Cortex of kidney (tissue), 1 donor: ENCODE measurements at places on chromosomes 11 and 22.

GRCh38 chr11:64866173-64866491 lies 12.3 kb downstream of the EHD1 start:
- DNase-seq: no peak

DNA sequence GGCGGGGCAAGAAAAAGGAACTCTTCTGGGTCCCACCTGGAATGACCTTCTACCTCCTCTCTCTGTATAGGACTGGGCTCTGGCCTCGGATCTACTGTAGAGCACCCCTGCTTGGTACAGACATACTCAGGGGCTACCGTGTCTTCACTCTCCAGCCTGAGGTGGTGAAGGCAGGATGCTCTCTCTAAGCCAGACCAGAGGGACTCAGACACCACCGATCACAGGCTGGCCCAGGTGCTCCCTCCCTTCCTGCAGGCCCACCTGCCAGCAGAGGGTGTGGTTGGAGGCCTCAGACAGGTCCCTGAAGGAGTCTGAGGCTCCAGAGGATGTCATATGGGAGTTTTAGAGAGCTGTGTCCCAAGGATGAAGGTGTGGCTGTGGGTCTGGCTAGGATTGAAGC lies 4.1 kb downstream of the NHERF4 start:
- no peak for DNase-seq

GRCh38 chr11:2317354-2318050 lies 15.7 kb downstream of the TSPAN32 start:
- no peak for DNase-seq

- no peak for DNase-seq
Observed at GRCh38 chr22:46681010-46681409, 57.0 kb downstream of the CERK start.

DNA sequence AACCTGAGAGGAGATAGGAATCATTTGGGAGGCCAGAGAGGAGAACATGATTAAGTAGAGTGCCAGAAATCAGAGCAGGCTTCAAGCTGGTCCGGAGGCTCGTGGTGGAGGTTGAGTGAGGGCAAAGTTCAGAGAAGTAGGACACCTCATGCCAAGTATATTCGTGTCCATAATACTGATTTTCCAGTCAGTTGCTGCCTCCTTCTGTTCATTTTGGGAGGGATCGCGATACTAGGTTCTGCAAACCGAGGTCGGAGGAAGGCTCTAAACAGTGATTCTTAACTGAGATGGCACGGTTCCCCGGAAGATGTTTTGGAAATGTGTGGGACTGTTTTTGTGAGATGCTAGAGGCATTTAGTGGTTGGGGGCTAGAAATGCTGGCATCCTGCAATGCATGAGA lies 13.6 kb upstream of the CD3E start:
- no peak for DNase-seq

DNA sequence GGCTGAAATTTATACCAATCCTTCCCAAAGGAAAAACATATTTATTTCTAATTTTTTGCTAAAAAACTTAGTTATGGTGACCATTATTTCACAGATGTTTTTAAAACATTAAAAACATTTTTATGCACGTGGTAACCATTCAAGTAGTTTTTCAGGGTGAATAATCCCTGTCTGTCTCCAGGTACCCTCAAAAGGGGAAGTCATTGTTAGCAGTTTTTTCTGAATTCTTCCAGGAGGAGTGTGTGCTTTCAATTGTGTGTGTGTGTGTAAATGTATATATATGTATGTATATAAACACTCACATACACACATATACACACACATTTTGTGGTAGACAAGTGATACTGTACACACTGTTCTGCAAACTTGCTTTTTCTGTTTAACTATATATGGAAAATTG lies 43.9 kb downstream of the MIAT start:
- DNase-seq: no peak

DNA sequence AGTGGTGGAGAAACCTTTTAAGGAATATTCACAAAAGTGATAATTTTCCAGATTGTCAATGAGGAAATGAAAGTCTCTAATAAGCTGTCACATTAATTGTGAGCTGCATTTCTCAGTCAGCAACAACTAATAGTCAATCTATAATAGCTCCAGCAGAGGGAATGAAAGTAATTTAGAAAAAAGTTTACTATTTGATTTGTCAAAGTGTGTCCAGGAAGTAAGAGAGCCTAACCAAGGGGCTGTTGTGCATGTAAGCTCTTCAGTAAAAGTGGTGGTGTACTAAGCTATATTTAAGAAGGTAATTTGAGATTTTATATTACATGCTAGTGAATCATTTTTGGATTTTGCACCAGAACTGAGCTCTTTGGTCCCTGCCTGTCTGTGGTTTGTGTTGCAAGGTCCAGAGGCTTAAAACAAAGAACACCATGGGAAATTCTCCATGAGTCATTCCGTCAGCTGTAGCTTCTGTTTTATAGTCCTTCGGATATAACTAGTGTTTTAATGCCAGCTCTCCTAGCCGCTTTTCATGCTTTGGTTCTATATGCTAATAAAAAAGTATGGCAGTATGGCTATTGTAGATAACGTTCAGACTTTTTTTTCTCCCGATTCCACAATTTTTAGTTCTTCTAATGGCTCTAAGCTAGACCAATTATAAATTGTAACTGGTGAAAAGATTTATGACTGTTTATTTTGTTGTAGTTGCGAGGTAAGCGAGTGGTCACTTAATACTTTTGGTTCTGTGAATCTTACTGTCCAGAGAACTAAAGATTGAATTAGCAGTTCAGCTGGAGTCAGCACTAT lies 64.6 kb downstream of the ARHGEF12 start:
- no peak for DNase-seq

GRCh38 chr11:115610908-115611307 lies 106.7 kb upstream of the CADM1 start:
- DNase-seq: no peak

- no peak for DNase-seq
Observed at GRCh38 chr22:25281675-25282345, 62.4 kb downstream of the CRYBB2 start.

- no peak for DNase-seq
Observed at GRCh38 chr11:92556431-92556830, 331.8 kb downstream of the FAT3 start.

GRCh38 chr11:72370201-72370600 lies 64.1 kb downstream of the CLPB start:
- no peak for DNase-seq

DNA sequence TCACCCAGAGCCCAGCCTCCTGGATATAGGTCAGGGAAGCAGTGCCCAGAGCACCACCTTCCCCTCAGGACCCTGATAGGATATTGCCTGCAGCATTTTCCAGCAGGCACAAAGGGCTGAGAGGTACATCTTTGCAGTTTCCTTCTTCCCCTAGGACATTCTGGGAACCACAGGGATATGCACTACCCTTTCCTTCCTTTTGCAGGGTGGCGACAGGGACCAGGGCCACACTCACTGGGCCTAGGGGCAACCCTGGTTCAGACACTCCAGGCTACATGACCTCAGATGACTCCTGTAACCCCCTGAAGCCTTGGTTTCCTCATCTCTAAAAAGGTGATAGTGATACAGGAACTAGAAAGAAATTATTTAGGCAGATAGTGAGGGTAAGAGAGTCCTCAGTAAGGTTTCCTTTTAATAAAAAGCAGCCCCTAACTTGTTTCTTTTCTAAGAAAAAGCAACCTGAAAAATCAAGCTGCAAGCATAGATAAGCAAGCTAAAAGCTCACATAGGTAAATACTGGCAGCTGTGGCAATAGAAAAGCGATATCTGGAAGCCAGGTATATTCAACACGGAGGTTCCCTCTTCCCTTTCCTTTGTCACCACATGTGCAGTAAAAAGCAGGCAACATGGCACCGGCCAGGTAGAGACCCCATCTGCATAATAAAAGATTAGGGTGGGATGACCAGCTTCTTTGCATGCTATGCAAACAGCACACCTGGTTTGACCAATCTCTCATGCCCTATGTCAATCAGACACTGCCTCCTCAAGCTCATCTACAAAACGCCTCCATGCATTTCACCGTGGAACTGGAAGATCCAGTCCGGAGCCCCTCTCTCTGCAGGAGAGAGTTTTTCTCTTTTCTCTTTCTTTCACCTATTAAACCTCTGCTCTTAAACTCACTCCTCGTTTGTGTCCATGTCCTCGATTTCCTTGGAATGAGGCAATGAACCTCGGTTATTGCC lies 13.2 kb upstream of the MRGPRX2 start:
- DNase-seq: no peak

DNA sequence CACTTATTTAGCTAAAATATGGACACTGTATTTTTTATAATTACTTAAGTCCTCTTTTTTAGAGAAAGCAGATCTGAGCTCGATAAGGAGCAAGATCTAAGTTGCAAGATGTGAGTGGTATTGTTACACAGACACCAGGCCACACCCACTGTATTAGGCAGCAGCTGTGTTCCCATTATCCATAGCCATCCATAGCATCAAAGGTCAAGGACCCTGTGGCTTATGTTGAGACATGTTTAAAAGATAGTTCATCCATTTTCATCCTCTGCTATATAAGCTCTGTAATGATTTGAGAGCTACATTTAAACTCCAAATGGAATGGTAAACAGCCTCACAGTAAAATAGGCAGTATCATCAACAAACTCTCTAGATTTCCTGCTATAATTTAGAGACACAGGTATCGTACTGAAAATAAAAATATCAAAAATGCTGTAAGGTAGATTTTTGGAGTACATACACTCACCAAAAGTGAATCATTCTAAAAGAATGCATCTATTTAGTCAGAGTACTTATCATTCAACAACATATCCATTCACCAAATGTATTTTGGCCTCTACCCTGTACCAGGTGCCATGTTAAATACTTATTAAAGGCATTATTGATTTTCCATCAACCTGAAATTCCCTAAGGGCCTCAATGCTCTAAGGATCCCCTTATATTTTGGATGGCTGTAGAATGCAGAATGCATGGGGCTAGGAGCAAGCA lies 574.0 kb downstream of the LRRC4C start:
- no peak for DNase-seq

DNA sequence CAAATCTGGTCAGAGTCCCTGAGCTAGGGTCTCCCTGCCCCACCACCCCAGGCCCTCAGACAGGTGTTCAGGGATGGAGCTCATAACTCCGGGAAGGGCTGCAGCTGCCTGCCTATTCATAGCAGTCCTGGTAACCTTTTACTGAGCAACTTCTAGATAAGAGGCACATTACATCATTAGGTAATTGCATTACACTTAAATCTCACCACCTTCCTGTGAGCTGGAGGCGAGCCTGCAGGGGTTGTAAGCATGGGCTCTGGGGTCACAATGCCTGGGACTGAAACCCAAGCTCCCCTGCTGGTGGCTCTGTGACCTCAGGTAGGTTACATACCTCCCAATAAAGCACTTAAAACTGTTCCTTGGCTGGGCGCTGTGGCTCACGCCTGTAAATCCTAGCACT lies 22.5 kb downstream of the TP53I11 start:
- DNase-seq: no peak

- no peak for DNase-seq
Observed at GRCh38 chr11:41609511-41609910, 150.1 kb upstream of the LRRC4C start.

DNA sequence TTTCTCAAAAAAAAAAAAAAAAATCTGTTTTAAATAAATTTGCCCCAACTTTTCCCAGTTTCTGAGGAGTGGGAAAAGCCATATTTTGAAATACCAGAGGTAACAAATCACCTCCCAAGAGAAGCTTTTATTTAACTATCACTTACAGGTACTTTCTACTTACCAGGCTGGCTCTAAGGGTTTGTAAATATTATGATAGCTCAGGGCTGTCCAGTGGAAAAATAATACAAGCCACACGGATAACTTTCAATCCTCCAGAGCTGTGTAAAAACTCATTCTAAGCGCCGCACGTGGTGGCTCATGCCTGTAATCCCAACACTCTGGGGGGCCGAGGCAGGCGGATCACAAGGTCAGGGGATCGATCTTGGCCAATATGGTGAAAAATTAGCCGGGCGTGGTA lies 5.6 kb upstream of the SEC14L4 start:
- DNase-seq: no peak

DNA sequence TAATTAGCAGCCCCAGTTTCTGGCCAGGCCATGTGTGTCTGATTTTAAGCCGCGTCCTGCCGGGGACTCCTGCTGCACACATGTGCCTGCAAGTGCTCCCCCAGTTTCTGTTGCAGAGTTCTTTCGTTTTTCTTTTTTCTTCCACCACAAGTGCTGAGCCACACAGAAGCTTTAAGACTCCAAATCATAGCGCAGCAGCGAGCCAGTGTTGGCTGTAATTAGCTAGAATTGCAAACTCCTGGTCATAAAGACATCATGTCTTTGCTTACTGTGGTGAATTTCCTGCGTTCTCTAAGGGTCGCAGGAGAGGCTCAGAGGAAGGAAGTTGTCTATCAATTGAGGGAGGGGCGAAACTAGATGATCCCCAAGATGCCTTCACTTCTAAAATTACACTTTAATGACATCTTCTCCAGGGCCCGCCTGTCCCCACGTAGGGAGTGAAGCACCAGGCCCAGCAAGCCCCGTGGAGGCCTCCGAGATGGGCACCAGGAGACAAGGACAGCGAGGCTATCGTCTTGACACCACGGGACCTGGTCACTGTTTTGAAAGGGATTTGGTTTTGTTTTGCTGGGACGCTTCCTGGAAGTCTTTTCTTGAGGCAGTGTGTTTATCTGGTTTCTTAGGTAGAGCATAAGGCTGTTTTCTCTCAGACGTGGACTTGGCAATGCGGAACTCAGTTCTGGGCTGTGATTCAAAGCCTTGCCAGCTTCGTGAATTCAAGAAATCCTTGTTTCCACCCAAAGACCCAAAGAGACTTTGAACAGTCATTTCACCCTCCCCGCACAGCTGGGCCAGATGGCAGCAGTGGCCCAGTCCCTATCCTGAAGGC lies 71.8 kb downstream of the UBASH3B start:
- no peak for DNase-seq

GRCh38 chr11:68002575-68002937 lies 1.3 kb downstream of the UNC93B1 start:
- no peak for DNase-seq

DNA sequence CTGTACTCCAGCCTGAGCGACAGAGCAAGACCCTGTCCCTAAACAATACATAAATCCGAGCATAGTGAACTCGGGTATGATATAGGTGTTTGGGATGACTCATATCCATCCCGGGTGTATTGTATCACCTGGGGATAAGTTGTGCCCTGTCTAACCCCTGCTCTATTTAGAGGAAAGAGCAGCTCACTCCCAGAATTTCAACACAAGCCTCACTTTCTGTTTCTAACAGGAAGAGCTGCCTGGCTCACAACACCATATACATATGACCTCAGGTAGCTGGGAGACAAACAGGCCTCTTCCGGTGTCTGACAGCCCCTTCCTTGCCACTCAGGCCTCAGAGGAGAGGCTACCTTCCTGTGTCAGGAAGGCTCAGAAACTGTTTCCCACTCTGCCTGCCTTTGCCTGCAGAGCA lies 9.9 kb upstream of the MICALL1 start:
- no peak for DNase-seq

DNA sequence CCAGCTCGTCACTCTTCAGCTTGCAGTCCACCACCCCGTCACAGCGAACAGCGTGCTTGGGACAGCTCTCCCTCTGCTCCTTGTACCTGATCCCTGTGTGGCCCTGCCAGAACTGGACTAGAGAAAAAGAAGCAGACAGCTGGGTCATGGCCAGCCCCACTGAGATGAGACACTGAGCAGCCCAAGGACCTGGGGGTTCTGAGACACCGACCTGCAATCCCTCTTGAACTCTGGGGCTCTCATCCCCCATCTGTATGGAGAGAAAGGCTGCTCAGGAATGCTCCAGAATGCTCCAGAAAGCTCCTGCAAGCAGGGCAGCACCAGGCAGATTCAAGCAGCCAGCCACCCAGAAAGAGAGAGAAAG lies 14.8 kb downstream of the TMPRSS13 start:
- no peak for DNase-seq
